HS-27A (cell line): ENCODE measurements at places on chromosomes 12 and 14.
A peak's percentile ranks its signal among the peaks of the same experiment; 100 is the strongest.

- no peak for DNase-seq
Observed at GRCh38 chr14:89359477-89360222, 57.4 kb downstream of the FOXN3 start.

- DNase-seq, result no peak
Observed at GRCh38 chr14:103332143-103332919, 1.7 kb upstream of the EIF5 start.

- no peak for DNase-seq
Observed at GRCh38 chr14:72616294-72616693, 277.6 kb downstream of the DPF3 start.

GRCh38 chr12:44774815-44775411, 101.2 kb downstream of the NELL2 start:
- peak; percentile 2 for DNase-seq

DNA sequence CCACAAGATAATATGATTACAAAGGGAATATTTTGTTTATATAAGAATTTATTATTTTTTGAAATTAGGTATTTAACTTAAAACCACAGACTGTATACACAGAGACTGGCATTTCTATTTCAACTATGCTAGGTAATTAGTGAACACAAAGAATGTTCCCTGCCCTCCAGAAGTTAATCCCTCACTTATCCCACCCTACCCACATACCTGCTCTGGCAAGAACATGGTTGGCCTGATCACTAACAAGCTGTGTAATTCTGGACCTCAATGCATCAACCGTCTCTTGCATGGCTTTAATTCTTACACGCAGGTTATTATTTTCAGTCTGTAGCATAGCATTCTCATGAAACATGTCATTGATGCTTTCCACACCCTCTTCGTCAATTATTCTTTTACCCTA, 85.9 kb downstream of the KIF21A start:
- DNase-seq, result no peak

DNA sequence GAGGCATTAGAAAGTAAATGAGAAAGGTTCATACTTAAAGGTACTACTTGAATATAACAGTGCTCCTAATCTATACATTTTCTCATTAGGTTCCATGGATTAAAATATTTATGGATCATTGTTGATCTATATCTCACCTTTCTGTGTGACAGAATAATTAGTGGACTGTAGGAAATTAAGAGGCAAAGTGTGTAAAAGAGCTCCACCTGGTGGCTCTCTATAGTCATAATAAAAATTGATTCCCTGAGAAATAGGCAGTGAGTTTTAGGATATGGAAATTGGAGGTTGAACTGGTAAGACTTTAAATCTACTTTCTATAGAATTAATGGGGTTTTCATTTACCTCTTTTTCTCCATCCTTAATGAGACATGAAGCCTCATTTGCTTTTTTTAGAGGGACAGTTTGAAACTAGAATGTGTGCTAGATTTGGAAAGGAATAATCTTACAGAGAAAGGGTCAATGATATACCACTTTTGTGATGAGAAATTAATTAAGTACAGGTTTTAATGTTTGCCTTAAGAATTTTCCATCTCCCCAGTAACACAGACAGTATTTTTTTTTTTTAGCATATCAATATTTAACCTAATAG, 11.8 kb upstream of the DERA start:
- DNase-seq, result no peak

DNA sequence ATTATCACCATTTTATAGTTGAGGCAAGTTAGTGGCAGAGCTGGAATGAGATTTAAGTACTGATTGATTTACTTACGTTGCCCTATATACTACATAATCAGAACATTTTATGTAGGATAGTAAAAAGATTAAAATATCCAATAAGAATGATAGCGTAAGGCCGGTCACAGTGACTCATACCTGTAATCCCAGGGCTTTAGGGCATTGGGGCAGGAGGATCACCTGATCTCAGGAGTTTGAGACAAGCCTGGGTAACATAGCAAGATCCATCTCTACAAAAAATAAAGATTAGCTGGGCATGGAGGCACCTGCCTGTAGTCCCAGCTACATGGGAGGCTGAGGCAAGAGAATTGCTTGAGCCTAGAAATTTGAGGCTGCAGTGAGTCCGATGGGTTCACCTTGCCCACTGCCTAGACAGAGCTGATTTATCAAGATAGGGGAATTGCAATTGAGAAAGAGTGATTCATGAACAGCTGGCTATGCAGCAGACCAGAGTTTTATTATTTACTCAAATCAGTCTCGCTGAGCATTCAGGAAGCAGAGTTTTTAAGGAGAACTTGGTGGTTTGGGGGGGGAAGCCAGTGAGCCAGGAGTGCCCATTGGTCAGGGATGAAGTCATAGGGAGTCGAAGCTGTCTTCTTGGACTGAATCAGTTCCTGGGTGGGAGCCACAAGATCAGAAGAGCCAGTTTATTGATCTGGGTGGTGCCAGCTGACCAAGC, 24.7 kb upstream of the SGPP1 start:
- DNase-seq, result no peak

DNA sequence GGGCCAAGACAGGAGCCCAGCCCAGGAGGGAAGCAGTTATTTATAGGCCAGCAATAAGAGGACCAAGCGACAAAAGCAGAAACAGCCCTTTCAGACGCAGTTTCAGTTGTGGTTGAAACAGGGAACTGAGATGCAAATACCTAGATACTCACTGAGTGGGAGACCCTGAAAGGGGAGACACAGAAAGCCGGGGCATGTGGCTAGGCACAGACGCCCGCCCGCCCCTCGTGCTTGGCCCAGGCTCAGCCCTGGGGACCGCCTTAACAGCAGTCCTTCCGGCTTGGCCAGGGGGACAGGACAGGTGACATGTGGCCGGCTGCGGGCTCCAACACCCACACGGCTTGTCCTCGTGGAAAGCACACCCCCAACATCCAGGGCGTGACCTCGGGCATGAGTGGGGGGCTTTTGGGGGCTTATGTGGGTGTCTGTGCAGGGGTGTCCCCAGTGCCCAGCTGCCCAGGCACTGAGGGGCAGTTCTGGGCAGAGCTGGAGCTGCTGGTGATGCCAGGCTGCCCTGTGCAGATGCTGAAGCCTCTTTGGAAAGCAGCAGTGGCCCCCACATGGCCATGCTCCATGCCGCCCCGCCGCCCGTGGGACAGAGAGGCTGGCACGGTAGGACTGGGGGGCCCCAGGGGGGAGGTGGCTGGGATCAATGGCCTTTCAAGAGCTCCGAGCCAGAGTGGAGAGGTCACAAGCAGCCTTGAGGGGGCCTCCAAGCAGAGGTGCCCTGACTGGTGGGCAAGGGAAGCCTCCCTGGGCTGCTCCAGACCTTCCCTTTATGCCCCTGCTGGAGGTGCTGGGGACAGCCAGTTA, 2.1 kb downstream of the PLD4 start:
- no peak for DNase-seq

DNA sequence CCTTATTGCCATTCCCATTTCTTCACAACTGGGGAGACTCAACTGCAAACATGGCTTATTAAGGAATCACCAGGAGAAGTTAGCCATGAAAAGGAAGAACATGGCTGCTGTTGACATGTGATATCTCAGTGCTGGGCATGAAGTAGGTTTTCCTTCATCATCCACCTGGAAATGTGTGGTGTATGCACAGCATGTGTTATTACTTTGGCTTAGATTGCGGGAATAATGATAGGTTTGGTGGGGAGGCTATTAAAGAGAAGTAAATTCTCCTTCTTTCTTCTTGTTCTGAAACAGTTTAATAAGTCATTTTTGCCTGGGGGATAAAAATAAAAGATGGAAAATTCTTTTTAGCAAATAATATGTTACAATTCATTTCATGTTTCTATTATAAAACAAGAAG, 23.7 kb upstream of the CLEC14A start:
- DNase-seq, result no peak

GRCh38 chr12:12745576-12746211, 28.5 kb downstream of the CDKN1B start:
- DNase-seq, result no peak

- DNase-seq, result no peak
Observed at GRCh38 chr14:26330982-26331381, 266.9 kb downstream of the NOVA1 start.

- no peak for DNase-seq
Observed at GRCh38 chr14:79118291-79118690, 948.1 kb downstream of the NRXN3 start.

- no peak for DNase-seq
Observed at GRCh38 chr14:106276326-106277267, 750.2 kb downstream of the TMEM121 start.

GRCh38 chr12:61254225-61254624, 1006.0 kb upstream of the USP15 start:
- no peak for DNase-seq

GRCh38 chr14:78933948-78934524, 763.9 kb downstream of the NRXN3 start:
- DNase-seq, result no peak

DNA sequence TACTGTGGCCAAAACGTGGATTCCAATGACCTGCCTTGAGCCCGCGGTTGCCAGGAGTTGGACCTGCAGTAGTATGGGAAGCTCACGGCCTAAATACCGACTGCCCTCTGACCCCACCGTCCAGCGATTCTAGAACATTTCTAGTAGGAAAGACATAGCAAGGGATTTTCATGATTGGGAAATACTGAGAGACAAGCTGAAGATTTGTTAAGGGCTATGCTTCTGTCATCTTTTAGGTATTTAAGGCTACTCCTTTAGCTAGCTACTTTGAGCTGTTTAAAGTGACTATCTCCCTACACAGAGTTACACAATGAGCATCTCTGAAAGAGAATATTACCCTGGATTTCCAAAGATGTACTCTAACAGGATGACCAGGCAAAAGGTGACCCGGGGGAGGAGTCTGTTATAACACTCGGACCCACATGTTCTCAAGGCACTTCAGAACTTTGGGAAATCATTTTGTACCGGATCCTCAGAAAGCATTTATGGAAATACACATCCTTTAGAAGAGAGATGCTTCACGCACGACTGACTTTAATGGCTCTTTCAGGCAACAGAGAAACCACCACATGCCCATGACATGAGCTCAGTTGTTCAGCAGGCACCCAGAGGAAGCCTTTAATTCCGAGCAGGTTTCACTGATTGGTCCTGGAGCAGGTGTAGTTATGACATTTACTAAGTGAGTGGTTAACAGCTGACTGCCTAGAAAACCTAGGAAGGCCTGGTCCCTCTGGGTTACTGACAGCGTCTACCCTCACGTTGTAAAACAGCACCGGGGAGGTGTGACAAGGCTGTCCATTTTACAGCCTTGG, 4.2 kb downstream of the BAG5 start:
- DNase-seq, result no peak

GRCh38 chr14:35221462-35221861, 70.7 kb upstream of the PSMA6 start:
- DNase-seq, result no peak

DNA sequence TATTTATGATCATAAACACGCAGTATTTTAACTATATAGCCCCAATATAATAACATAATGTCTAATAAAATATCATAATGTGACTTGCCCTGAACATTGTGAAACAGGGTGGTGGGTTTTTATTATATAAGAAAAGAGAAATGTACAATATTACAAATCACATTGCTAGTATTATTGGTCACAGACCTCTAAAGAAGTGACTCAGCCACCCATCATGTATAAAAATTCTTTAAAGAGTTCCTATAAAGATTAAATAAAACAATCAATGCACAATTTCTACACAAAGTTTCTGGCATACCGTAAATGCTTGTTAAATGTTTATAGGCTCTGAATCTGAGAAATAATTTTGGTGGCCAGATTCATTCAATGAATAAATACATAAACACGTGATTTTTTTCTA, 28.9 kb downstream of the ABCC9 start:
- DNase-seq, result peak; percentile 80

GRCh38 chr12:2477009-2477766, 317.6 kb upstream of the FKBP4 start:
- no peak for DNase-seq

- DNase-seq, result no peak
Observed at GRCh38 chr12:69061574-69061973, 128.6 kb upstream of the CPM start.

GRCh38 chr12:123713398-123713797, 1.2 kb downstream of the ATP6V0A2 start:
- DNase-seq, result no peak

- DNase-seq, result no peak
Observed at GRCh38 chr14:24879661-24880386, 170.1 kb downstream of the STXBP6 start.

- DNase-seq, result no peak
Observed at GRCh38 chr14:57254884-57255283, 13.8 kb downstream of the EXOC5 start.

GRCh38 chr12:106709068-106709511, 65.4 kb upstream of the RIC8B start:
- no peak for DNase-seq

GRCh38 chr14:34003691-34004090, 52.8 kb upstream of the EGLN3 start:
- DNase-seq, result no peak

DNA sequence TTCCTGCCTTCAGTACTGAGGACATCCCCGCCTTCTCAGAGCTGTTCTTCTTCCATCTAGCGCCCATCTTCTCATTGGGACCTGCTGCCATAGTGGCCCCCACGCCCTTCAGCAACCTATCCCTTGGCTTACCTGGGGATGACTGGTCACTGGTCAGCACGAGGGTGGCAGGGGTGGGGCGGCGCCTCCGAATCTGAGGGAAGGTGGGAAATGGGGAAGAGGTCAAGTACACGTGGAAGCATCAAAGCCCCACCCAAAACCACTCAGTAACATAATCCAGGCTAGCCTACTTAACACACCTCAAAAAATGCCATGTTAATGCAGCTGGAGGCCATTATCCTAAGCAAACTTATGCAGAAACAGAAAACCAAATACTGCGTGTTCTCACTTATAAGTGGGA, 4.3 kb downstream of the PPP1R1A start:
- DNase-seq, result no peak

DNA sequence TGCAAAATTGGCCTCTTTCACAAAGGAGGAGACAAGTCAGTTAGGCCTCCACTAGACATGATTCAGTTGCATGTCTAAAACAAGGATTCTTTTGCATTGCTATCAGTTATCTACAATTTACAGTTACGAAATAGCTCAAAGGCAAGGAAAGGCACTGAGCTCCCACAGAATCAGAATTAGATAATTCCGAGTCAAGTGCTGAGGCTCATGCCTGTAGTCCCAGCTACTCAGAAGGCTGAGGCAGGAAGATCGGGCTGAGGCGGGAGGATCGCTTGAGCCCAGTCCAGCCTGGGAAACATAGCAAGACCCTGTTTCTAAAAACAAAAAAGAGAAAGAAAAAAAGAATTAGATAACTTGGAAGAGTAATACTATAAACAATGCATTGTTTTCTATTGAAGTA, 12.3 kb upstream of the RTRAF start:
- no peak for DNase-seq

GRCh38 chr12:130975116-130975515, 21.4 kb downstream of the ADGRD1 start:
- DNase-seq, result no peak

- peak; percentile 56 for DNase-seq
Observed at GRCh38 chr12:3752741-3753486, at the start of gene CRACR2A. CRACR2A (minus strand) TSS chr12:3753109; CDS start chr12:3696999, 56,110 bp downstream.

- DNase-seq, result no peak
Observed at GRCh38 chr12:48235796-48236333, 32.8 kb upstream of the OR10AD1 start.

GRCh38 chr14:54085841-54086240, 129.2 kb upstream of the BMP4 start:
- no peak for DNase-seq
